ENCODE measurements at places on chromosomes 6 and 20.
A peak's percentile ranks its signal among the peaks of the same experiment; 100 is the strongest.

- no peak for DNase-seq
Observed at GRCh38 chr6:142810952-142811514, 133.9 kb downstream of the HIVEP2 start.

DNA sequence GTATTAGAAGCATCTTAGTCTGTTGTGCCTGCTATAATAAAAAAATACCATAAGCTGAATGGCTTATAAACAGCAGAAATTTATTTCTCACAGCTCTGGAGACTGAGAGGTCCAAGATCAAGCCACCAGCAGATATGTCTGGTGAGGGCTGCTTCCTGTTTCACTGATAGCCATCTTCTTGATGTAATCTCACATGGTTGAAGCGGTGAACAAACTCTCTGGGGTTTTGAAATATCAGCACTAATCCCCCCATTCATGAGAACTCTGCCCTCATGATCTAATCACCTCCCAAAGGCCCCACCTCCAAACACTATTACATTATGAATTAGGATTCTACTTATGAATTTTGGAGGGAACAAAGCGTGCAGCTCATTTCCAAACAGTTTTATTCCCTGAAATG, 11.6 kb upstream of the CLVS2 start:
- no peak for DNase-seq

GRCh38 chr6:141017941-141018340, 1114.8 kb upstream of the GJE1 start:
- DNase-seq: no peak

GRCh38 chr20:8218861-8219260, 86.8 kb downstream of the PLCB1 start:
- no peak for DNase-seq

- DNase-seq: no peak
Observed at GRCh38 chr6:130852844-130853554, 25.8 kb downstream of the SMLR1 start.

- no peak for DNase-seq
Observed at GRCh38 chr6:32317541-32317940, 54.2 kb downstream of the TSBP1 start.

- DNase-seq: peak; percentile 30
Observed at GRCh38 chr6:16129623-16130401, 926 bp downstream of the MYLIP start.

DNA sequence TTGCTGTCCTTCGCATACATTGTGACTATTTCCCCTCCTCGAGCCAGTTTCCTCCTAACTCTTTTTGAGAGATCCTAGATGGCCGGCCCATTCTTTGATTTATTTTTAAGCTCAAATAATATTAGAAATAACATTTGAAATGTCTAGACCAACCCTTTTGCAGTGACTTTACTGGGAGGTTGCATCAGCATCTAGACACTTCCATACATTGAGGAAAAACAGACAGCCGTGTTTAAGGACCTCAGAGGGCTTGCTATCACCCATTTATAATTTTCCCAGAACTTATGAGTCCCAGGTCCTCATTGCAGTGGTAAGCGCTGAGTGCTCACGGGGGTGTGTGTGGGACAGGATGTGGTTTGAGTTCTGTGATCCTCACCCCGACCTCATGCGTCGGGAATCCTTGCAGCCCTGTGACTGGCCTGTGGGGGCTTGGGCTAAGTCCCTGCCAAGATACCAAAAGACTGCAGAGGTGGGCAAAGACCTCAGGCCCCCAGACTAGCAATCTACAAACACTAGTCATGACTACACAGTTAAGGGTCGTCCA, at the start of gene GPX5:
Gene GPX5, plus strand, starts transcription at position 386 of the 544 bp plus-strand sequence. Its CDS starts 133 bp downstream, at position 519.
- no peak for DNase-seq

DNA sequence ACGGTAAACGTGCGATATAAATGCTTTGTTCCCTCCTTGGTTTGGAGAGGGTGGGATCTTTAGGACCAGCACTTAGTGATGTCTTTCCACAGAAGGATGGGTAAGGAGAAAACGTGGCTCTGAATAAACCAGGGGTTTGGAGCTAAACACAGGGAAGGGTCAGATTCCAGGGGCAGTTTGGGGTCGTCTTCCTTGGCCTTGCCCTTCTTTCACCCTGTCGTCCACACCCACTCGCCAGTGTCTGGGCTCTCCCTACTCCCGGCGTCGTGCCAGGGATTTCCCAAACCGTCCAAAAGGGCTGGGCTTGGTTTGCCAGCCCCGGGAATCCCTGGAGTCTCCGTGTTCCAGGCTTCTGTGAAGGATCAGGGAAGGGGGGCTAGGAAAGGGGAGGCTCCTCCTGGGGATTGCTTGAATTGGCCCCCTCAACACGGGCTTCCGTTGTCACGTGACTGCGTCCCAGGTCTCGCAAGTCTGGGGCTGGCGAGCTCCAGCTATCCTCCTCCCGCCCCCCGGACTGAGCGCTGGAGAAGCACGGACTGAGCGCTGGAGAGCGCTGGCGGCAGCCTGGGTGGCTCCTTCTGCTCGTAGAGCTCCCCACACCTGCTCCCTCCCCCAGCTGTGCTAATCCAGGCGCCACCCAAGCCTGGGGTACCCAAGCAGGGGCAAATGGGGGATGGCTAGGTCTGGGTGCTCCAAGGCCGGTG, 9.4 kb upstream of the ARMC12 start:
- DNase-seq: peak; percentile 81

DNA sequence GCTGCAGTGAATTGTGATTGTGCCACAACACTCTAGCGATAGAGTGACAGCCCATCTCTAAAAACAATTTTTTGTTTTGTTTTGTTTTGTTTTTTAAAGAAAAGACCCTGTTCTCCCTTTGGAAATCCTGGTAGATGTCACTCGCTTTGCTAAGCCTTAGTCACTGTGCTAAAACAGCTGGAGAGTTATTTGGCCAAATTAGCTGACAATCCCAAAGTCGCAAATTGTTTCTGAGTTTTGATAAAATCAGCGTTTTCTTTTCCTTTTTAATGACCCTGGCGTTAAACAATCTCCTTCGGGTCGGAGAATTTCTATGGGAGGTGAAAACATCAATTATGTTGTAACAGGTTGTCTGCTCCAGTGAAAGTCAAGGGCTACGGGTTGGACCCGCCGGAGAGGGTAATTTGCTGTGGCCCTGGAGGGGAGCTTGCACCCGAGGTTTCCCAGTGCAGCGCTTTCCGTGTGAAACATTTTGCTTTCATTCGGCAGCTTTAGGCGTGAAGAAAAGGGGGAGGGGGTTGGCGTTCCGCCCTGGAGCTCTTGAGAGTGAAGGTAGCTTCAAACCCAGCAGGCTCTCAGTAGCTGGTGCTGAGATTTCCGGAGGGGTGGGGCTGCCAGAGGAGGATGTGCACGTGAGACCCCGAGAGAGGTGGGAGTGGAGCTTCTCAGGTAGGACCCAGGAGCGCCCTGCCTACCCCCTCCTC, 296.6 kb downstream of the PHACTR1 start:
- peak; percentile 37 for DNase-seq

DNA sequence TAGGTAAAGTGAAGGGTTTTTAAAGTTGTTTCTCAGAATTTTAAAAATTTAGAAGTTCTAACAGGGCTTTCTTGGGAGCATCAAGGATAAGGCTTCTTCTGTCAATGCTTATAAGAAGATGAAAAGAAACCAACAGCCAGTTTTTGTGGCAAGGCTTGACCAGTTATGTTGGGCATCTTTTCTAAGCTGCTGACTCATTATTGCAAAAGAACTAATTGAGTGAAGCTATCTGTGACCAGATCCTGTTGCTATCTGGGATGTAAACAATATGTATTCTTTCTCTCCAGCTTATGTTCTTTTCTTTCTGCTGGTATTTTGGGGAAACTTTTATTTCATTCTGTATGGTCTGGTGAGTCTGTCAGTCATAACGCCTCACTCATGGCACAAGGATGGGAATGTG, 643.8 kb downstream of the HDGFL1 start:
- no peak for DNase-seq
